ENCODE measurements at places on chromosomes 2 and 18.
A peak's percentile ranks its signal among the peaks of the same experiment; 100 is the strongest.

DNA sequence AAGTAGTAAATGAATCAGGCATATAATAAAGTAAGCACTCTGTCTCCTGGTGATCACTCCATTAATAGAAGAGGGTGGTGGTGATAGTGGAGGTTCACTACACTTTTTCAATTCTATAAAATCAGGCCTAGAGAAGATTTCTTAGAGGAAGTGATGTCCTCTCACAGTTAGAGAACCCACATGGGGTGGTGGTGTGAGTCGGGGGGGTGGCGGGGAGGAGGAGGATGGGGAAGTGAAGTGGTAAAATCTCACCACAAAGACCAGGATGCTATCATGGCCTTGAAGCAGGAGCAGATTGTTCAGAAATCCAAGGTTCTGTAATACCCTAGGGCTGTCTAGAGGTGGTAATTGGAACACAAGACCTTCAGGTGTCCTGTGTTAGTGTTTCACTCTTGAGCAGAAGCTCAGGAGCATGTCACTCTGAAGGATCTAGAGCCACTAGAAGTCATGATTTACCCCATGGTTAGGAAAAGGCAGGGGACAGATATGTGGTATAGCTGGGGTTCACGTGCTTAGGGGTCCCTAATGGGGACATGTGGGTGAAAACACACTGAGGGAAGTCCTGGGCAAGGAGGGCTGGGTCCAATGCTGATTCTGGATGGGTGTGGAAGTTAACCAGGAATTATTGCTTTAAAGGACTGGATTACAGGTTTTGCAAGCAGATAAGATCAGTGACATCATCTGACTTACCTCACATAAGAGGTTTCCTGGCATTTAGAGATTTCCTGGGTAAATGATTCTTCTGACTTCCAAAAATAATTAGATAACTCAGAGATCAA lies 31.0 kb downstream of the RNF125 start:
- DNase-seq = no peak

GRCh38 chr2:182824767-182825158 lies 41.7 kb downstream of the FRZB start:
- DNase-seq = no peak

DNA sequence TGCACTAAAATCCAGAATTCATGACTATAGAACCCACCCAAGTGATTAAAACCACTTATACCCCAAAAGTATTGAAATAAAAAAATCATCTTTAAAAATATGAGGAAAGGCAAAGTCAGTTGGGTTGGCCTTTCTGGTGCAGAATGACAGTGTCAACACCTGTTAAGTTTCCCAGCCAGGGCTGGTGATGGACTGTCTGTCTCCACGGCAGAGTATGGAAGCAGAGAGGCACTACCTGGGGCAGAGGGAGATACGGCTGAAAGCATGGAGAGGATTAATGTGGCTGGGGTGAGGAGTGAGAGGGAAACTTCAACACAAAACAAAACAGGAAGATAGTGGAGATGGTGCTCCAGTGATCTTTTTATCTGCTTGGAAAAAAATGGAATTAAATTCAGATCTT lies 215.8 kb downstream of the FAM210A start:
- no peak for DNase-seq

GRCh38 chr18:49177812-49178211 lies 227.0 kb upstream of the SMAD7 start:
- no peak for DNase-seq

DNA sequence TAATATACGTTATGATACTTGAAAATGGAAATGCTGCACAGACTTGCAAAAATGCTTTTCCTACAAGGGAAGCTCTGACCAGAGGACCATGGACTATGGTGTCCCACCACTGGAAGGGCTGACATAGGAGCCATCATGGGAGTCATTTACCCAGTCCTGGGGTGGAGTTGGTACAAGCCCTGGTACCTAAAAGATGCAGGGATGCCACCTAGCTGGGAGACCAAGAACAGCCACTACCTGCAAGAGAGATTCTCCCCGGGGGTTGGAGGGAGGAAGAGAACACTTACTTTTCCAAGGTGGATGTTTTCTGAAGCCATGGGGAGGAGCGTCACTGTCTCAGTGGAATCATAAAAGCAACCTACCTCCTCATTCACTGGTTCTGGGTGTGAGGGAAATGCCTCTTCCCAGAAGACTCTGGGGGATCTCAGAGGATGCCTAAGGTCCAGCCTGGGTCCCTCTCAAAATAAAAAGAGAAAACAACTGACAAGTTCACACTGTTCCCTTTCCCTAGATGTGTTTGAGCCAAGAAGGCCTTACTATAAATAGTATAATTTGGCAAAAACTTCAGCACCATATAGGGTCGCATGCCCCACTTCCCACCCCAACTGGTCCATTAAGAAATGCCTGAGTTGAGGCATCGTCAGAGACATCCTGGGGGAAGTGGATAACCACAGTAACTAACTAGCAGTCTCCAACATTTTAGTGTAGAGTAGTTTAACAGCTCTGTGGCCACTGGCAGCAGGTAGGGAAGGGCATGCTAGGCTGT lies 39.9 kb downstream of the REEP1 start:
- peak; percentile 21 for DNase-seq

GRCh38 chr2:19559596-19560240 lies 201.3 kb upstream of the OSR1 start:
- no peak for DNase-seq

DNA sequence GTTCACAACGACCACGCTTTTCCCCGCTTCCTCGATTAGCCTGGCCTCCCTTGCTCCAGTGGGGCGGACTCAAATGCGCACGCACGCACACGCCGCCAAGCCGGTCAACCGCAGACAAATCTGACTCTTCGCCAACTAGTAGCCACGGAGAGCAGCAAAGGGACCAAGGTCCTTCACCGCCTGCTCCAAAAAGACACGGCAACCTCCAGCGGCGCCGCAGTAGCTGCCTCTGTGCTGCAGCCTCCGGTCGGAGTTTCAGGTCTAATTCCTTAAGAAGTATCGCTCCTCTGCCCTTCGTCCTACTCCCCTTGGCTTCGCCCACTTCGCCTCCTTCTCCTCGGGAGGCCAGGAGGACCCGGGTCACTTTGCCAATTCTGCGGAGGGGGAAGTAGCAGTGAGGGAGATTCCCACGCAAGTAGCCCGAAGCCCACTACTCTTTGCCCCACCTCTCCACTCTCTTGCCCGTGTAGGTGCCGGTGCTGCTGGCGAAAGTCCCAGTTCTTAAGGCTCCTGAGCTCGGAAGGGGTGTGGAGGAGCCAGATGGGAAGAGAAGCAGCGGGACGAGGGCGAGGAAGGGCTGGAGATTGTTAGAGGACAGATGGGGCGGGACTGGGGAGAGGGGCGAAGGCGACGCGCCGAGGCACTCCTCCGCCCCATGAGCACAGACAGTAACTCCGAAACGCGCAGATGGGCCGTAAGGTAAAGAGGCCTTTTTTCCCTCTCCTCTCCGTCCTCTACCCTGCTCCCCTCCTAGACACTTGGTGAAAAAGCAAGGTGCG lies 615 bp downstream of the AKAIN1 start:
- DNase-seq = peak; percentile 81

DNA sequence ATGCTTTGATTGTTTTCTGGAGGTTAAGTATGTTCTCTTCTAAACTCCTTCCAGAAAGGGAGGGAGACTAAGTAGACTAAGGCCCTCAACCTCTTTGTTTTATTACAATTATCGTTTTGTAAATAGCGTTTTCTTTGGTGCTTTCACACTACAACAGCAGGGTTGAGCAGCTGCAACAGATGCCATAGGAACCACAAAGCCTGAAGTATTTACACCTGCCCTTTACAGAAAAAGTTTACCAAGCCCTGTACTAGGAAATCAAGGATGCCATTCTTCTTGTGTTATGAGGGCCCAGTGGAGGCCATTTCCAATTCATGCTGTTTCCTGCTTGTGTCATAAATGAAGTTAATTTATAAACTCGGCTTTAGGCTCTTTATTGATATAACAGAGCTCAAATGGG lies 914.8 kb downstream of the DCDC2C start:
- no peak for DNase-seq

GRCh38 chr2:168948621-168949212 lies 47.6 kb downstream of the G6PC2 start:
- peak; percentile 6 for DNase-seq

DNA sequence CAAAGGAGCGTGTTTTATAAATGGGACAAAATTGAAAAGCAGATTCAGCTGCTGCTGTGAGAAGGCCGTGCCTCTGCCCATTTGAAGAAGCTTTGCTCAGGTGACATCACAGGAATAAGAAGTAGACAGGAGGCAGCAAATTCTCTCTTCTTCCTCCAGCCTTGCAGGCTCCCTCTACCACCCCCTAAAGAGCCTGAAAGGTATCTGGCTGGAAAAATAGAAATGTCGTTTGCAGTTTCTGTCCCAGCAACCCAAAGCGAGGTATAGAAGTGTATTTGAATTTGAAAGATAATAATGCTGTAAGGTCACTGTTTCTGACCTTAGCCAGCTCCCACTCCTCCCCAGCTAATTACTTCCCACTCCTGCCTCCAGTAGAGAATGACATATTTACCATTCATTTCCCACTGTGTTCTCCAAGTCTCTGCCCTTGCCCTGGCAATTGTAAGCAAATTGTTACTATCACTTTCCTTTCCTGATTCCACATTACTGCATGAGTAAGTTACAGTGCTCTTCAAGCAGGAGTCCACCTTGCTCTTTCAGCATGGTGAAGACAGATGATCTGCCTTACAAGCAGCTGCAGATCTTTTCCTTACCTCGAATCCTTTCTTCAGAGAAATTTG lies 56.8 kb upstream of the RASGRP3 start:
- no peak for DNase-seq

DNA sequence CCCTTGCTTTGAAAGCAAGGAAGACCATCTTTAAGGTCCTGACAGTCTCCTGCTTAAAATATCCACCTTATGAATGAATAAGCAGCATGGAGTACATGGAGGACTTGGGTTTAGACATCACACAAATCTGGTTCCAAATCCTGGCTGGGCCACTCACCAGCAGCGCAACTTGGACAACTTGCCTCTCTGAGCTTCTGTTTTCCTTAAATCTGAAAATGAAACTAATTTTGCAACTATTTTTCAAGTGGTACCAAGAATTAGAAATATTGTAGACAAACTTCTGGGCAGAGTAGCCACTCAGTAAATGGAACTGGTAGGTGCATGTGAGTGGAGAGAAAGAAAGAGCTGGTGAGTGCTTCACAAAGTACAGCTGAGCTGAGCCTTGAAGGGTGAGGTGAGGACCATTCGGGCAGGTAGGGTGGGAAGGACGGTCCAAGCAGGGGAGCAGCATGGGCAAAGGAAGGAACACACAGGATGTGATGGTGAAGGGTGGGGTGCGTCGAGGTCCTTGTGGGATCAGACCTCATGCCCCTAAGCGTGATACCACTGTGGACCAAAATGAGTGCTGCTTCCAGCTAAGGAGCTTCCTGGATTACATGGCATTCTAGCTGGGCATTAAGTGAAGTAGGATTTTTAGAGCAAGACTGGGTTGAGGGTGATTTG lies 14.4 kb upstream of the TET3 start:
- DNase-seq = no peak

- DNase-seq = peak; percentile 78
Measured at GRCh38 chr2:166539340-166540162, 45.5 kb upstream of the SCN7A start.

- no peak for DNase-seq
Measured at GRCh38 chr18:57951999-57952774, 91.8 kb upstream of the NEDD4L start.

- DNase-seq = peak; percentile 25
Measured at GRCh38 chr2:26172871-26173775, at the start of gene GAREM2. TSS of gene GAREM2 (plus strand) at chr2:26173088. CDS start at chr2:26173221, 133 bp downstream.

DNA sequence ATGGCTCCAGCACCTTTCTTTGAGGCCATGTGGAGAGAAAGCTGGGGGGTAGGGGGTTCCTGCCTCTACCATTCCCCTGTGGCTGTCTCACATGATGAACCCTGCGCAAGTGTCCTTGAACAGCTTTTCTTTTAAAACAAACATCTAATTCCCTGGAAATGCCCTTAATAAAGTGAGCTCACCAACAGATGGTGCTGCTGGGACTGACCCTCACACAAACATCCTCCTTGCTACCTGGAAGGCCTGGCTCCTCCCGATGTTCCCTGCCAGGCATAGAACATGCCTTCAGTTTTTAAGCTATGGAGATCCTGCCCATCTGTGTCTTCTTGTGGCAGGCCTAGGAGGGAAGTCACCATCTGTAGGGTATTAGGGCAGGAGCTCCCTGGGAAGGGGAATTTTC lies 60.7 kb upstream of the GATA6 start:
- DNase-seq = peak; percentile 82

DNA sequence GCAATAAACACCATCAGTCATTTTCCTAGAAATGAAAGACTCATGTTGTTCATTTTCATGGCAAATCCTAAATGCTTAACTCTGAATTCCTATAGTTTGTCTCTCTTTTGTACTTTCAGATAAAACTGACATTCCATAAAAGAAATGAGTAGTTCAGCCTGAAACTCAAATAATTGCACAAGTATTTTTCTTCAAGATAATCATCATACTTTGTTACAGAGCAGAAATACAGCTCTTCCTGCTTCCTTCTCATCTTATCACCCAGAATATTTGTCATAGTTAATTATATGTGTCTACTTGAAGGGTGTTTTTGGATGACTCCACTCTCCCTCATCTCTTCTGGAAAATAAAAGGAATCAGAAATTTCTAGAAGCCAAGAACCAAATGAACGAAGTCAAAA lies 141.1 kb downstream of the HNMT start:
- no peak for DNase-seq

- peak; percentile 60 for DNase-seq
Measured at GRCh38 chr2:46815121-46815802, 100.3 kb downstream of the MCFD2 start.

- no peak for DNase-seq
Measured at GRCh38 chr2:36859366-36859792, 107.0 kb downstream of the STRN start.

GRCh38 chr18:51654488-51655326 lies 457.2 kb upstream of the MEX3C start:
- DNase-seq = peak; percentile 69

GRCh38 chr2:32011485-32011960 lies 715 bp upstream of the MEMO1 start:
- DNase-seq = no peak

- no peak for DNase-seq
Measured at GRCh38 chr2:163974766-163975165, 239.0 kb upstream of the FIGN start.

DNA sequence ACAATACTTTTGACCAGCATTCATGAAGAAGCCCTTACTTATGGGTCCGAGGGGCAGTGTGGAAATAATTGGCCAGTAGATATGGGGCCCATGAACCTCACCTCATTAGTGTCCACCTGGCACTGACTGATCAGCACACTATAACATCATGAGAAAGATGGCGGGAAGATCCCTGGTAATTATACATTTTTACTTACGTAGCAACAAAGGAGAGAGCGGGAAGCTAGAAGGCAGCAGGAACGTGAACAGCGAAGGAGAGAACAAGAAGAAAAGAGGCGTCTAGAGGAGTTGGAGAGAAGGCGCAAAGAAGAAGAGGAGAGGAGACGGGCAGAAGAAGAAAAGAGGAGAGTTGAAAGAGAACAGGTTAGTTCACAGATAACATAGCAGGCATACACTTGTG lies 136.0 kb upstream of the IL1R2 start:
- DNase-seq = no peak

GRCh38 chr2:128670066-128670465 lies 351.4 kb upstream of the HS6ST1 start:
- DNase-seq = no peak

GRCh38 chr2:179446476-179447141 lies 182.0 kb upstream of the SESTD1 start:
- no peak for DNase-seq

Measured in NCI-H524 (cell line).